ENCODE measurements at places on chromosomes 5 and 9. TPM values are rescaled to one million over a fixed set of nuclear protein-coding genes. Genes with fewer than 3 reads are reported as not detected.

Gene C6
- total RNA-seq: not detected

Gene SHISAL2B
- total RNA-seq: 3.9 TPM

DNA sequence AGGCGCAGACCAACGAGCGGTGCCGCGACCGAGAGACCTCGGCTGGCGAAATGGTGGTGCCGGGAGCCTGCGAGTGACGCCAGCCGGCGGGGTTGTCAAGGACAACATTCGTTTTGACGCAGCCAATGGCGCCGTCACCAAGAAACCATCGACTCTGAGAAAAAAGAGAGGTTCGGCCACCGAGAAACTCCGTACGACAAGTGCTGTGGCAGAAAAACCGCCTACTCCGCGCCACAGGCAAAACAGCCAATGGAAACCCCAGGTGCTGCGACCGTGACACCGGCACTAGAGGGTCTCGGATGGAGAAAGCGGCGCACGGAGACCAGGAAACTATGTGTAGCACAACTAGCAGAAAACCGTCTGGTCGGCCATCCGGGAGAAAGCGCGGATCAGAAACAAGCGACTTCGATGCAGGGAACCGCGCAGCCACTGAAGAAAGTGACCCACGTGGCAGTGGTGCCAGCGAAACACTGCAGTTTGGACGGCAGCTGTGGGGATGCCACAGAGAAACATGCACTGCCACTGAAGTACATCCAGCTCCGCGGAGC, 88.8 kb downstream of the ANXA2R start:
- peak; percentile 36 for DNase-seq

GRCh38 chr5:134536876-134537275, 11.4 kb downstream of the JADE2 start:
- no peak for DNase-seq

Gene CNTFR
- 1.9 TPM for total RNA-seq

Gene NPR3
- 0.07 TPM for total RNA-seq

Gene FOXD4L3
- total RNA-seq: not detected

Gene KCNV2
- total RNA-seq: not detected

GRCh38 chr9:82957529-82958379, 105.2 kb downstream of the RASEF start:
- DNase-seq: no peak

GRCh38 chr9:123544007-123544827, 188.2 kb downstream of the CRB2 start:
- DNase-seq: peak; percentile 65

DNA sequence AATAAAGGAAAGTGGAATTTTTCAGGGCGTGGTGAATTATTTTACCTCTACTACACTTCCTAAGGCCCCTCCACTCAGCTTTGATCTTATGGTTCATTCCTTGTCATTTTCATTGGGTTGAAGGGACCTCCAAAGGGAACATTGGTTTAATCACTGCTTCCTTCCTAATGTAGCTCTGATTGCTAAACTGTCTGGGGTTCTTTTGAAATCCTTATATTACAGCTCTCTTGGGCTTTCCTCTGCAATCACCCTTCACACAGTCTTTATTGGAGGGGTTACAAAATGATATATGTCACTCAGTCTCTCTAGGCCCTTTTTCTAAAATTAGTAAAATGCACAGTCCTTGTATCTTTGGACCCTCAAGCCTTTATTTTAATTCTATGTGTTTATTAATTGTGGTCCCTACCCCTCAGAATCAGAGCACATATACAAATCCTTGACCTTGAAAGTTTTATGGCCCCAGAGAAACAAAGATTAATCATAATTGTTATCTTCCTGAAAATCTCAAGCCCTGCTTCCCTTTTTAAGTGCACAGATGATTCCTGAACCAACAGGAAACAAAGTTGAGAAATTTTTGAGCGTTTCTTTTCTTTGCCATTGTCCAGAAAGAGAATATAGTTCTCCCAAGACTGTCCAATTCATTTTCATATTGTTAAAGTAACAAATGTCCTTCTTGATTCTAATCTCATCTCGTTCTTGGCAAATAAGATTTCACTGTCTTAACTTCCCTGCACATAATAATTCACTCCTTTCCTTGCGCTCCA, 330.0 kb downstream of the ARRDC3 start:
- DNase-seq: no peak

Gene NUTM2F
- total RNA-seq: 0.45 TPM

- DNase-seq: peak; percentile 88
Measured at GRCh38 chr9:93304574-93305496, 120.9 kb downstream of the WNK2 start.

Gene FBXW5
- total RNA-seq: 102 TPM

DNA sequence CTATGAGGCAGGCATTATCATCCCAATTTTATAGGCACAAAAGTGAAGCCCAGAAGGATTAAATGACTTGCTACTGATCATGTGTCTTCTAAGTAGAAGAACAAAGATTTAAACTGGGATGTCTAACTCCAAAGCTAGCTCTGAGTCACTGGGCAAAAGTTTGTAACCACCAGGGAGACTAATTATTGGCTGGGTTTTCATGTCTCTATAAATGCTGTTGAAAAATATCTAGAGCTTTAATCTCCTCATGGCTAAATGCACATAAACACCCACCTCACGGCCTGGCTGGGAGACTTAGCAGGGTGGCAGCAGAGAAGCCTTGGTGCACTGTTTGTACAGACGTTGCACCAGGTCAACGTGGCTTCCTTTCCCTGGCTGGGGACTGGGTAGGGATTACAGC, 144.6 kb downstream of the MELK start:
- no peak for DNase-seq

Gene PLPP7
- 4.4 TPM for total RNA-seq

Gene CCDC180
- total RNA-seq: 7.1 TPM

Gene SLC36A3
- not detected for total RNA-seq

DNA sequence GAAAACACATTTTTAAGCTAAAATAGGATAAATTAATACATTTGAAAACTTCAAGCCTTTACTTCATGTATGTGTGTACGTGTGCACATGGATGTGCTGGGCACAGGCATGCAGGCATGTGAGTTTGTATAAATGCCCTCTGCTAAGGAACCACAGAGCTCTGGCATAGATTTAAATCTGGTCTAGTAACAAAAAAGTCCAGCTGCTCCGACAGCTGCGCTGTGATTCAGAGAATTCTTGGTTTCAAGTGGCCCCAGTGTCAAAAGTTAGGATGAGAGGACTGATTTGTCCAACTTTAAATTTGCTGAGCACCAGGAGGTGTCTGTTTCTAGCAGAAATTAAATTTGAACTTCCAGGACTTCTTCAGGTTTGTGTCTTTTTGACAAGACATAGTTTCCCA, 203.7 kb upstream of the TUT7 start:
- DNase-seq: no peak

- no peak for DNase-seq
Measured at GRCh38 chr5:147831465-147831864, at the start of gene SPINK1. SPINK1 (minus strand) TSS chr5:147831671; CDS start chr5:147831577, 94 bp downstream.

Gene ARL10
- 6.7 TPM for total RNA-seq

Gene OTULINL
- 7.2 TPM for total RNA-seq

Gene LTC4S
- 10.1 TPM for total RNA-seq

GRCh38 chr5:94471521-94471920, 146.9 kb downstream of the KIAA0825 start:
- no peak for DNase-seq

Gene LCP2
- 0.38 TPM for total RNA-seq

DNA sequence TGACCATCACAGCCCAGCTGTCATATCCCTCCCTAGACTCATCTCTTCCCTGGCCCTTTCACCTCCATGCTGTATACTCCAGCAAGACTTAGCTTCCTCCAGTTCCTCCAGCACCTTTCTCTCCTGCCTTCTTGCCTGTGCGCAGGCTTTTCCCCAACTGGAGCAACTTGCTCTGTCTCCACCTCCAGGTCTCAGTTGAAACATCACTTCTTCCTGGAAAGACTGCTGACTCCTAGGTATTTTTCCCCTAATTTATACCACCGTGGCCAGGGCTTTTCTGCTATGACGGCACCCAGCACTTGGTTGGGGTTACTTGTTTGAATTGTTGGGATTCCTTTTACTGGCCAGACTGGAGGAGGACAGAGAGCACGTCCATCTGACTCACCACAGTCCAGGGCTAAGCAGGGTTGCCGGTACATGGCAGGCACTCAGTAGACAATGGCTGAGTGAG, 67.5 kb downstream of the KCNIP1 start:
- peak; percentile 30 for DNase-seq

DNA sequence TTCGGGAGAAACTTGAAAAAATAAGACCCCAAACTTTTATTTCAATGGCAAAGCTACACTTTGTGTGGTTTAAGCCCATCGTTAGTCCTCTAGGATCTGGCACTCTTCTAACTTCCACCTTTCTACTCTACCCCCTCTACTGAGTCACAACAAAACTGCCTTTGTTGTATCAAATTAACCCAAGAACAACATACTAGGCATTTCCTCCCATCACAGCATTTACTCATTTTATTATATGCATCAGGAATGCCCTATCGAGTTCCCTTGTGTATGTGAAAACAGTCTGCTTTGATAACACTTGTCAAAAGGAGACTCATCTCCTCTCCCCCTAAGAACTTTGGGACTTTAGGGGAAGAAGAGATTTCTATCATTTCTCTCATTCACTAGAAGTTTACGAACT, 158.9 kb upstream of the FREM1 start:
- DNase-seq: peak; percentile 10

DNA sequence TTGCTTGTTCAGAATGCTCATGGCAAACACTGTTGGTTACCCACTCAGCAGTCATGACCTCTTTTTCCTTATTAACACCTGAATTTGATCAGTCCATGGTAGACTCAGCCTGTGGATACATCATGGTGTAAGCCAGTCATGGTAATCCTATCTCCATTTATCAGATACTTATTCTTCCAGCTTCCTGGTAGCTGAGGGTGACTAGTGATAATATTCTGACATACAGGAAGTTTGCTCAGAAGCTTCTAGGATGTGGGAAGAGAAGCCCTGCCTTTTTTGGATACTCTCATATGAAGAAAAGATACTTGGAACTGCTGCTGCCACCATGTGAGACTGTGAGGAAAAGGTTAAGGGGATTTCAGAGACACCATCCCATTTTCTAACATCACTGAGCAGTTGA, 7.3 kb downstream of the GDA start:
- DNase-seq: no peak

GRCh38 chr5:169856571-169856970, 123.7 kb downstream of the INSYN2B start:
- DNase-seq: no peak

GRCh38 chr9:14992081-14992480, 81.9 kb upstream of the FREM1 start:
- DNase-seq: no peak

GRCh38 chr5:50853151-50853550, 186.7 kb downstream of the PARP8 start:
- no peak for DNase-seq

Gene FAM221B
- total RNA-seq: not detected

Gene MARCOL
- total RNA-seq: not detected

DNA sequence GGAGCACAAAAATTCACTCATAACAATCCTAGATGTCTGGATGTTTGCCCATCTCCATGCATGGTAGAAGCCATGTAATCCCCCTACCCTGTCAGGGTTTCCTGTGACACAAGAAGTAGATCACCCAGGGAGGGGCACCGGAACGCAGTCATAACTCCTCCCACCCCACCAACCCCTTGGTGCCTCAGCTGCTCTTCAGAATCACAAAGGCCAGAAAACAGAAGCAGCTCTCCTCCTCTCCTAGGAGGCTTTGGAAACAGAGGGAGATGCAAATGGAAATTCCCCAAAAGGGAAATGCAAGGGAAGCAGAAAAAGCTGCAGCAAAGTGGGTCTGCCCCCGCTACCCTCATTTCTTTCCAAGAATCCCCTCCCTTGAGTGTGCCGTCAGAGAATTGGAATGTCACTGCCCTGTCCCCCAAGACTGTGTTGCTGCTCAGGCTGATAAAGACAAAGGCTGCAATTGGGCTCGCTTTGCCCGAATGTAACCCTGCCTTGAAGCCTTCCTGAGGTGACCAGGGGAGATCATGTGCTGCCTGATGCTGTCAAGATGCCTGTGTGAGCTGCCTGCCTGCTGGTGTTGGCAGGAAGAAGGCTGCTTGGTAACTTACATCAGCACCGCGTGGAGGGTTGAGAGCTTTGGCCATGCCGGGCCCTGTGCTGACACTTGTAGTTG, 65.5 kb upstream of the ABCA1 start:
- DNase-seq: peak; percentile 95

DNA sequence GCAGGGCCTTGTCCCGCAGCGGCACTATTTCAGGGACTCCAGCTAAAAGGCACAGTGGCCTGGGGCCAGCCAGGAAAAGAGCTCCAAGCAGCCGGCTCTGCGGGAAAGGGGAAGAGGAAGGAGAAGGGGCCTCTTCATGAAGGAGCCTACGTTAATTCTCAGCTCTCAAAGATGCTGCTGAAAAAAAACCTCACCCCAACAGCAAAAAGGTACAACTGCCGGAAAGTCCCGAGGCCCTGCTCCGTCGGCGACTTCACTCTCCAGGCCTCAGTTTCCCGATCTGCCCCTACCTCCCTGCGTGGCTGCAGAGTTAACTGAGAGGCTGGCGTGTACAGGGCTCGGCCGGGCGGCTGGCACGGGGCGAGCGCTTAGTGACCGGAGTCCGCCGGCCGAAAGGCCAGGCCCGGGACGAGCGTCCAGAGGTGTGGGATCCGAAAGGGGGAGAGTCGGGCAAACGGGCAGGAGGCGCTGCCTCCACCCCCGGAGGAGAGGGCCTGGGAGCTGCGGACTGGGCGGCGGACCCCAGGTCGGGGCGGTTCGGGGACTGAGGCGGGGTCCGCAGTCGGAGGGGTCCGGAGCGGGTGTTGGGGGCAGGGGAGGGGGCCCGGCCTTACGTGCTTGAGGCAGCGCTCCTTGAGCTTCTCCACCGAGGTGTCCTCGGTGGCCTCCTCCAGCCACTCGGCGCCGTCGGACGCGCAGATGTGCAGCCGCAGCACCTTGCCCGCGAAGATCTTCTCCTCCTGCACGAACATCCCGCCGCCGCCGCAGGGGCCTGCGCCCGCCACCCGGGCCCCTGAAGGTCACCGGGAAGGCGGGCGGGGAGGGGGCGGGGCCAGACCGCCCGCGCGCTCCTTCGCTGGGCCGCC, 529 bp downstream of the UBAC1 start:
- peak; percentile 53 for DNase-seq

Gene IRX2
- 25.3 TPM for total RNA-seq

DNA sequence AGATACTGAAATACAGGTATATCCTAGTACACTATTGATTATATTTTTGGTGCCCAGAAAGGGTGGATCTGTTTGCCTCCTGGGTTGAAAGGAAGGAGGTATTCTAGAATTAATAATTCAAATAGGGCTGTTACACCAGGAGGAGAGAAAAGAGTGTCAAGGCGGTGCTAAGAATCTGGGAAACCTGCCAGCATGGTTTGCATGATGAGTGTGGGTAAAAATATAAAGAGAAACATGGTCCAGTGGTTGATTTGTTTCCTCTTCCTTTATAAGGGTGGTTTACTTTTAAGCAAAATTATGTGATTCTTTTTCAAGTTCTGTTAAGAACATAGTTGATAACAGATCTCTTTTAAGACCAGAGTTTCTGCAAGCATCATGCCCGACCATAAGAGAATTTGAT, 69.4 kb upstream of the NFIB start:
- no peak for DNase-seq

All from GM23338 (cell line).